ENCODE measurements at places on chromosomes 2 and 18.
A peak's percentile ranks its signal among the peaks of the same experiment; 100 is the strongest.

- no peak for DNase-seq
Observed at GRCh38 chr18:78526923-78527711, 452.5 kb upstream of the SALL3 start.

DNA sequence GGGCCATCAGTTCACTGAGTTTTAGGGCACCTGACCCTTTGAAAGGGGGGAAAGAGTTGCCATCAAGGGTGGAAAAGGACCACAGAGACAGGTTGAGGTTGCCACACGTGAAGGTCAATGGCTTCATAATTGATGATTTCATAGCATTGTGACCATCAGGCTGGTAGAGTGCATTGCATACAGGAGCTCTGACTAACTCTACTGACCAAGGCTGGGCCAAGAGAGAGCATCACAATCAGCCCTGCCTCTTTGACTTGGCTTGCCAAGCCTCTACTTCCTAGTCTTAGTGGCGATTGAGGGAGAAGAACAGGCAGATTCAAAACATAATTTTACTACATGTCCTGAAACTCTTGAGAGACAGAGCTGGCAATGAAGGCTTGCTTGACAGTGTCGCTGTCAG, 5.8 kb upstream of the TNP1 start:
- DNase-seq, result no peak

- no peak for DNase-seq
Observed at GRCh38 chr2:178108176-178108575, 4.1 kb upstream of the RBM45 start.

DNA sequence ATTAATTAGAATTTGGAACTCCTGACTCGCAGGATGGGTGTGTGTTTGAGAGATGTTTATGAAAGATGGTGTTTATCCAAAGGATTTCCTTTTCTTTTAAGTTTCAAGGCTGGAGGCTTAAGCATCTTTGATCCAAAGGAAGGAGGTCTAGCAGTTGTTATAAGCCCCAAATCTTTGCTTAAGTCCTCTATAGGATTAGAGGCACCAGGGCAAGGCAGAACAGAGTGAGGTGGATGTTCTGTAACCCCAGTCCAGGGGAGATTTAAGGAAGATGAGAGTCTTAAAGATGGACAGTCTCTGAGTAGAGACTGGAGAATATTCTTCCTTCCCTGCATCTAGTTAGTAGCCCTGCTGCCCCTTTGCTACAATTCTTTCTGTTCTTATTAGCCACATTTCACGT, 17.5 kb downstream of the LBH start:
- DNase-seq, result no peak

- DNase-seq, result no peak
Observed at GRCh38 chr2:203550266-203550665, 15.2 kb upstream of the RAPH1 start.

DNA sequence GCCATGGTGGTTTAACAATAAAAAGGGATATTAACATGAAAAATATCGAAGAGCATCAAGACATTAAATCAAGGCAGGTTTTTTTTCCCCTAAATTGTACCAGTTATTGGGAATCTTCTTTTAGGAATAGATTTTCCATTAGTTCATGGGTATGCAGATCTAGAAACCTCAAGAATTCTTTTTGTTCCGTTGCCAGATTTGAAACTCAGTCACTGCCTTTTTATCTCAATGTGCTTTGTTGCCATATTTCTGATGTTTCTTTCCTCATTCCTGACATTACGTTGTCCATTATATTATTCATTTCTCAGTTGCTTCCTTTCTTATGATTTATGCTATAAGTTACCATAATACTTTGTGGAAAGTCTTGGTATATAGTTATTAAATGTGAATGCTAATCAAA, 162.2 kb downstream of the CD226 start:
- DNase-seq, result no peak

DNA sequence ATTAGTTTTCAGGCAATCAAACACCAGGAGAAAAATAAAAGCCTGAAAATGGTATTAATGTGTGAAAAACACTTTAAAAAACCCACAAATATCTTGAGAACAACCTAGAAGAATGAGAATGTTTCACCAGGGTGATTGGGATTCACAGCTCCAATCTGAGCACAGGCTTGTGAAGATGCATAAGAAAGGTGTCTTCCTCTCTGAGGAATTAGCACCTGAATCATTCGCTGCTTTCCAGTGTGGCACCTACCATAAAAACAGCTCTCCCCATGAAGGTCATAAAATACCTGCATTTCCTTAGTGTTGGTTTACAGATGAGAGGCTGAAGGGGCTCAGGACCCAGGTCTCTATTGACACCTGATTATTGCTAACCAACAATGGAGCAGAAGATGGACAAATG, 499.7 kb upstream of the KLHL29 start:
- no peak for DNase-seq

- DNase-seq, result no peak
Observed at GRCh38 chr2:157989227-157989626, 112.4 kb upstream of the UPP2 start.

DNA sequence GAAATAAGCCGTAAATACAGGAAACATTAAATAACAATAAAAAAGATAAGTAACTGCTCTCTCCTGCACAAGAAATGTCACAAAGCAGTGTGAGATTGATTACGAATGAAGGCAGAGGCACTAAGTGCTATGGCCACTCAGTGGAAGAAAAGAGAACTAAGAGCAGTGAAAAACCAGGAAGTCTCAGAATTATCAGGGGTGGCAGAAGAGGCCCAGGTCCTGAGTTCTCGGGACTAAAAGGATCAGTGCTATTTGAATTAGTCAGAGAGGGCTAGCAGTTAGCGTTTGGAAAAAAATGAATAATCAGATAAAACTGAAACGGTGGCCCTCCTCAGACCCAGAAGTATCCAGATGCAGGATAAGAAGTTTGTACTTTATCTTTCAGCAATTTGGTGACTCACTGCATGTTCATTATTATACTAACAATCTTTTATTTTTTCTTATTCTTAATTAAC, 367.1 kb downstream of the ZEB2 start:
- DNase-seq, result peak; percentile 6

GRCh38 chr18:56841836-56842235, 190.7 kb downstream of the WDR7 start:
- no peak for DNase-seq

DNA sequence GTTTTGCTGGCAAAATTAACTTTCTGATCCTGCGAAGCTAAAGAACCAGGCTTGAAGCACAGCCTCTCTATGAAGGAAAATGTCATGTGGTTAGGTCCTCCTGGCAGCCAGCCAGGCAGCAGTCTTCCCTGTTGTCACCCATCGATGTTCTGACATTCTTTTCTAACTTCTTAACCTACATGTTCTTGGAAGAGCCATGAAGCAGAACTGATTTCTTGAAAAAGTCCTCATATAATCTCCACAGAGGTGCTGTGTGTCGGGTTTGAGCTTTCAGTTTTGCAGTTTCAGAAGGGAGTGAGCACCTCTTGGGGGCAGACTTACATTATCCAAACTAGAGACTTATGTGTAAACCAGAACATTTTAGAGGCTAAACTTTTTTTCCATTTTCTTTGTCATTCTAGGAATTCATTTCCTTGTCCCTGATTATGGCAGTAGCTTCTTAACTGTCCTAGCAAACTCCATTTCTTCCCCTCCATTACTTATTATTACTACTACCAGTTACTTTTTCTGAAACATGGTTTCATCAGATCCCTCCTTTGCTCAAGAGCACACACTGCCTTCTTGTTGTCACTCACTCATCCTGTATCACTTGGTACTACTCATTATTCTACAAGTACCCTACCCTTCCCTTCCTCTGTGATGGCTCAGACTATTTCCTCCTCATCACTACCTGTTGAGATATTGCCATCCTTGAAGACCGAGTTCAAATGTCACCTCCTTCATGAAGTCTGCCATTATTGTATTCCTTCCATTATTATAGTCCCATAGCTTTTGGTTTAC, 31.1 kb downstream of the DOK1 start:
- DNase-seq, result no peak

DNA sequence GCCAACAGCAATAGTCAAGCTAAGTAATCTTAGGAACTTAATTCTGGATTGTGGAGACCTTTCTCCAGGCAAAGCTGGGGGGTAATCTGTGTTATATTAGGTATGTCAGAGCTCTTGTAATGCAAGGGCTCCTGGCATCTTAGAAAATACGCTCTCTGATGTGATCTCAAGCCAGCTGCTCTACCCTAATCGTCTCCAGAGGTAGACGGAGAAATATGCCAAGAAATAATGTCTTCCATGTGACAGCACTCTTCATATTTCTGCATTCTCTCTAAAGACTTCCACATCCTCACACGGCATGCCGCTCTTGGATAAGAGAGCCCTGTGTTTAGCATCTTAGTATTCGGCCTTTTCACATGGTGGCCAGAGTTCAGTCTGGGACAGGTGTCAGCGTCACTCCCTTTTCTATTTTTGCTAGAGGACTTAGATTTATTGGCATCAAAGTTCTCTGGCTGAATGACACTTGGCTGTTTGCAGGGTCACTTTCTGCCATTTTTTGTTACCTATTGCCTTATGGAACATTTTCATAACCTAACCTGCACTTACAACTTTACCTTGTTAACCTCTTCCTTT, 25.2 kb downstream of the CAPN13 start:
- no peak for DNase-seq

DNA sequence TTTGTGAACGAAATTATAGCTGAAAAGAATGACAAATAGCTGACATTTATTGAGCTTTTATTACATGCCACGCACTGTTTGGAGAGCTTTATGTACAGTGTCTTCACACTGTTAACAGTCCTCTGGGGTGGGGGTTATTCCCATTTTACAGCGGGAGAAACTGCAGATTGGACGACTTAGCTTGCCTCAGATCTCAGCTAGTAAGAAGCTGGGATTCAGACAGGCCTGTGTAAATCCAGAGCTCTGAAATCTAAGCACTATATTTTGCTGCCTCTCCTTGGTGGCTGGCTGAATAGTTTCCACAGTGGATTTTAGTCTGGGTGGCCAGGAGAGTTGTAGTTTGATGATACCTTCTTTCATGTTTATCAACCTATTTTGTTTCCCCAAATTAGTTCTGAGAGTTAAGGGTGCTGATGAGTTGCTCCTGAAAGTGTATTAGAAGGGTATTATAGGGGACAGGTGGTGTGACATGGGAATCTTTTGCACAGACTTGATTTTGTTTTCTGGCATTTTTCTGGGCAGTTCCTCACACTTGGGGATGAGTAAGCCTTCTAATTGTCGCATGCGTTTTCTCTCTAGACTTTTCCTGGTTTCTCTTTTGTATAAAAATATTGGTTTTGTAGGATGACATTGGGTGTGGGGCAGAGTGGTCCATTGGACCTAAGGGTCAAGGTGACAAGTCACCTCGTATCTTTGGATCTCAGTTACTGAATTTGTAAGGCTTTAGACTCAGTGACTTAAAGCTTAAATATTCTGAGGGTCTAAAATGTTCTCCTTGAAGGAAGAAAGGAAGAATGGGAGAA, 1.5 kb downstream of the ACSL3 start:
- no peak for DNase-seq

- DNase-seq, result no peak
Observed at GRCh38 chr2:174254267-174254666, 5.9 kb upstream of the OLA1 start.

- DNase-seq, result no peak
Observed at GRCh38 chr2:237603049-237603717, 12.6 kb upstream of the RAB17 start.

GRCh38 chr2:237867465-237867864, 8.0 kb downstream of the RAMP1 start:
- DNase-seq, result no peak

- no peak for DNase-seq
Observed at GRCh38 chr18:11591957-11592356, 17.4 kb upstream of the SLC35G4 start.

GRCh38 chr2:27304488-27305240, 3.6 kb downstream of the UCN start:
- DNase-seq, result no peak

DNA sequence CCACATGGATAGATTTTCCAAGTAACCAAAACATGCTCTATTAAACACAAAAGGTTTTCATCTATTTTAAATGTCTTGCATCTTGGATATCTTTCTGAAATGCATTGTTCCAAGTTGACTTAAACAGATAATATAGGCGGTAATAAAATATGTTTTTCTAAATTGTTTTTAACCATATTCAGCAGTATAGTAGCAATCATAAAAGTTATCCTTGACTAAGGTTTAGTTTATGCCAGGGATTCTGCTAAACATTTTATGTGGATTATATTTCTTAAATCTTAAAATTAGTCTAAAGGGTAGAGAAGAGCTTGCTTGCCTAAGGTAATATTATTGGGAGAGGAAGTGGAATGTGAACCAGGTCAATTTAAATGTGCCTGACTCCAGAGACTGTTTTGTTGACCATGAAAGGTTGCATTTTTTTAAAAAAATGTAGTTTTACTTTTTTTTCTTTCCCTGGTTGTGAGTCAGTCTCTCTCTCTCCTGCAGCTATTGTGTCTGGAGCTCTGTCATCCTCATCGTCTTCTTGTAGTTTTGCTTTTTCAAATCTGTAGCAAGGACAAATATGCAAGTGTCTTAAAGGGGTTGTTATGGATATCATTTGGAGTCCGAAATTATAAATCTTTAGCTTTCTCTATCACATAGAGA, 309.1 kb upstream of the COL3A1 start:
- no peak for DNase-seq

- DNase-seq, result no peak
Observed at GRCh38 chr2:227347117-227347516, 22.1 kb downstream of the MFF start.

- DNase-seq, result no peak
Observed at GRCh38 chr2:101012054-101012705, 10.1 kb downstream of the RPL31 start.

GRCh38 chr2:240686460-240686859, 3.8 kb upstream of the AQP12B start:
- no peak for DNase-seq

- no peak for DNase-seq
Observed at GRCh38 chr2:205695460-205695991, 13.2 kb downstream of the NRP2 start.

DNA sequence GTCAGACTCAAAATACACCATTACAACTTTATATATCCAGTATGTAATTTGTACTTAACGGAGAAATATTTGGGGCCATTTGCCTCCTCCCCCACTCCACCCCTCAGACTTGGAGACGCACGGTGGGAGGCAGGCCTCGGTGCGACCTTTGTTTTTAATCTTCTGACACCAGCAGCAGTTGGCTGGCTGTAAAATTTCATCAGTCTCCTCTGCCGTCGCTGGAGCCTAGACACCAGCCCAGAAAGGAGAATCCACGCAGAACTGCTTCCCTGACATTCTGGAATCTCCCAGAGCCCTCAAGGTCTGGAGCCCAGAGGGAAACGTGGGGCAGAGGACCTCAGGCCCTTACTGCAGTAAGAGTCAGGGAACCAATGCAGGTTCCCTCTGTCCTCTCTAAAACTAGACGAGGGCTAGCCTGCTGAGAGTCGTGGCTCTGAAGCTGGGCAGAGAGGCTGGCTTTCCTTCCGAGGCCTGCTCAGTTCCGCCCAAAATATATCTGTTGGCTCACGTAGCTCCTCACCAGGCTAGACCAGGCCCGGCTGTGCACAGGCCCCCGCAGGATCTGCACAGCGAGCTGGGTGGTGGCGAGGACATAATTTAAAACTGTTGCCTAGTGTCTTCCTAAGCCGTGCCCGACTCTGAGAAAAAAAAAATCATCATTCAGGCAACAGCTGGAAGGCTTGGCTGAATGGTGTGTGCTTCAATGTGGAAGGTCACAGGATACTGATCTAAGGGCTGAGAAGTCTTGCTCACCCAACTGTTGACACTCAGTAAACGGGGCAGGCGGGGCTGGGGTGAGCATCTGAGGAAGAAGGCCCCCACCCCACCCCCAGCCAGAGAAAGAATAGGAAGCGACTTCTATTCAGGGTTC, 40.4 kb downstream of the EN1 start:
- no peak for DNase-seq
